Osteocyte (in vitro differentiated cells): ENCODE measurements at places on chromosomes 16 and 17. TPM values are rescaled to one million over a fixed set of nuclear protein-coding genes. Genes with fewer than 3 reads are reported as not detected.

- H3K4me3 ChIP-seq: no peak overlapping the region
- H3K4me1 ChIP-seq: peaks cover 67% of the 10 kb centered on the region
- DNase-seq: no peak
- peaks cover 12% of the 10 kb centered on the region for H3K36me3 ChIP-seq
- H3K27ac ChIP-seq: no peak overlapping the region
Measured at GRCh38 chr17:62649570-62649969, 22.1 kb downstream of the MRC2 start.

DNA sequence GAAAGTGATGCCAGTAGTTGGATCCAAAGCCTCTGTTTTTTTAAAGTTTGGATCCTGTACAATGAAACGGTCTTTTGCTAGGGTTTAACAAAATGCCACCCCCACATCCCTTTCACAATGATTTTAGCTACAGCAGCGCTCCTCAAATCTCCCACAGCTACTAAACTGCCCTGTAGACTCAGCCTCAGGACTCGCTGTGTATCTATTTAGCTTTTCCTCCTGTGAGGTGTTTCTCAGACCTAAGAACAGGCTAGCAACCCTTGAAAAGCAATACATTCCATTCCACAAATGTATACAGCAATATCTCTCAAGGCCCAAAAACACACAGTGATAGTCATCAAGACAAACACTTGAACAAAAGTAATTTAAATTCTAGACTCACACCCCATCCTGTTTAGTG lies 206.4 kb downstream of the ZFHX3 start:
- peaks cover 67% of the 10 kb centered on the region for H3K4me1 ChIP-seq
- DNase-seq: no peak
- peak overlapping the region; percentile 80 for H3K27ac ChIP-seq
- H3K36me3 ChIP-seq: peaks cover 7% of the 10 kb centered on the region

DNA sequence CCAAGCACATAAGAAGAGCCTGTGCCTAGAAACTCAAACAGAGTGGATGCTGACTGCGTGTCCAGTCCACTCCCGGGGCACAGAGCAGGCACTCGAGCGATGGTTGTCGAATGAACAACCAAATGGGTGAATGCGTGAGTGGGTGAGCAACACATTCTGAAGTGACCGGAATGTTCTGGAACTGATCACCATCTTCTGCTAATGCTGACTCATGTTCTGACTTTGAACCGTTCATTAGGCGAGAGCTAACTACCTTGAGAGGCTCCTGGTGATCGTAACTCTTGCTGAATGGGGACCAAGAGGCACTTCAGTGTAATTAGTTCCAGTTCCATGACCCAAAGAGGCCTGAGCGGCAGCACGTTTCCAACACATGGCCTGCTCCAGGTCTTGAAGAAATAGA lies 37.9 kb downstream of the IRF8 start:
- peaks cover 22% of the 10 kb centered on the region for H3K27me3 ChIP-seq
- H3K27ac ChIP-seq: no peak overlapping the region
- H3K4me3 ChIP-seq: no peak overlapping the region

DNA sequence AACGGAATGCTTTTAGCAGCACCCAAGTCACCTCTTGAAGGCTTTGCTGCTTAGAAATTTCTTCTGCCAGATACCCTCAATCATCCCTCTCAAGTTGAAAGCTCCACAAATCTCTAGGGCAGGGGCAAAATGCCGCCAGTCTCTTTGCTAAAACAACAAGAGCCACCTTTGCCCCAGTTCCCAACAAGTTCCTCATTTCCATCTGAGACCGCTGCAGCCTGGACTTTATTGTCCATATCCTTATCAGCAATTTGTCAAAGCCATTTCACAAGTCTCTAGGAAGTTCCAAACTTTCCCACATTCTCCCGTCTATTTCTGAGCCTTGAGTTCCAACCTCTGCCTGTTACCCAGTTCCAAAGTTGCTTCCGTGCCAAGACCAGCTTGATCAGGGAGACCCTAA lies 27.4 kb downstream of the TMC6 start:
- H3K27ac ChIP-seq: no peak overlapping the region
- H3K4me3 ChIP-seq: no peak overlapping the region
- H3K4me1 ChIP-seq: no peaks in the 10 kb centered on the region

- peak overlapping the region; percentile 80 for H3K4me3 ChIP-seq
- H3K27ac ChIP-seq: peak overlapping the region; percentile 75
- DNase-seq: no peak
- peaks cover 31% of the 10 kb centered on the region for H3K4me1 ChIP-seq
Measured at GRCh38 chr17:62705156-62705777, 77.8 kb downstream of the MRC2 start.

DNA sequence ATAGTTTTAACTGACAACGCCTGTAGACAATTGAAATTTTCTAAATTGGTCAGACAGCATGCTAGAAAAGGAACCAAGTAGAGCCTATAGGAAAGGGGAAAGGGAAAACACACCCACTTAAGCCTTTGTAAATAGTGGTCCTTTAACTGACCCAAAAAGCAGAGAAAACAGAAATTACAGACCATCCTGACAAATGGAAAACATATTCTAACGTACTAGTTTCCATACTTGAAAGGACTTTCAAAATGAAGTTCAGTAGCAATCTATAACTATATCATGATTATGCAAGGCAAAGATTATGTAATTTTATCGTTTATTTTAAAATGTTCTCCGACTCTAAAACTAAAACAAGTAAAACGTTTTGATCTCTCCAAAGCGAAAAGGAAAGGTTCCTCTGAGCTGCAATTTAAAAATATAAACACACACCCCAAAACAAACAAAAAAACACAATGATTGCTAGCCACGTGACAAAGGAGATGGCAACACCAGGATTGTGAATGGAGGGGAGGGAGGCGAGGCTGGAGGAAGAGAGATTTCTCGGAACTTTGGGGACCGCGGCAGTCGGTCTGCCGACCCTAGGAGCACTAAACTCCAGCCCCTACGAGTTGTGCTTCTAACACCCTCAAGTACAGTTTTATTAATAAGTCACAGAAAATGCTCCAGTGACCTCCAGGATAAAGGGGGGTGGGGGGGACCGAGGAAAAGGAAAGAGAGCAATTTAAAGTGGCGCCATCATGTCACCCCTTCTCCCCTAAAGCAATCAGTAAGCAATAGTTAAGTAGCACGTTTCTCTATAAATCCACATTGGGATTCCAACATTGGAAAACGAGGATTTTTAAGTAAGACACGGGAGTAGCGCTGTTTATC lies 1.7 kb downstream of the KANSL1 start:
- peak overlapping the region; percentile 82 for H3K27ac ChIP-seq
- peaks cover 59% of the 10 kb centered on the region for H3K4me1 ChIP-seq
- H3K36me3 ChIP-seq: no peaks in the 10 kb centered on the region

DNA sequence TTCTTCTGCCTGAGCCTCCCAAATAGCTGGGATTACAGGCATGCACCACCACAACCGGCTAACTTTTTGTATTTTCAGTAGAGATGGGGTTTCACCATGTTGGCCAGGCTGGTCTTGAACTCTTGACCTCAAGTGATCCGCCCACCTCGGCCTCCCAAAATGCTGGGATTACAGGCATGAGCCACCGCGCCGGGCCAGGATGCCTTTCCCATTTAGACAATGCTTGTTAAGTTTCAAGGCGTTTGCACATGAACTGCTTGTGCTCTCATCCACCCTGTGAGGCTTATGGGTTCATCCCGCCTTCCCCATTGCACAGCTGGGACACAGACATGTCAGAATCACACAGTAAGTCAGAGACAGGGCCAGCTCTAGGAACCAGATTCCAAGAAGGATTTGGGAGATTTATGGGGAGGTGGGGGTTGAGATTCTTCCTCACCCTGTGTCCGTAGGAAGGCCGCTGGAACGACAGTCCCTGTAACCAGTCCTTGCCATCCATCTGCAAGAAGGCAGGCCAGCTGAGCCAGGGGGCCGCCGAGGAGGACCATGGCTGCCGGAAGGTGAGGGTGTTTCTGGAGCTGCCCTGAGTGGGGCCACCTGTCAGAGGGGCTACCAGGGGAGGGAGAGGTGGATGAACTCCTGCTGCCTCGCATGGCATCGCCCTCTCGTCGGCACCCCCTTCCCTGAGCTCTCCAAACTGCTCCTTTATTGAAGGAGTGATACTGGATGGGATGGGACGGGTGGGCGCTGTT lies 46.3 kb downstream of the MRC2 start:
- H3K27ac ChIP-seq: no peak overlapping the region
- H3K36me3 ChIP-seq: peaks cover 37% of the 10 kb centered on the region
- peaks cover 7% of the 10 kb centered on the region for H3K4me1 ChIP-seq
- H3K27me3 ChIP-seq: no peaks in the 10 kb centered on the region
- no peak for DNase-seq

DNA sequence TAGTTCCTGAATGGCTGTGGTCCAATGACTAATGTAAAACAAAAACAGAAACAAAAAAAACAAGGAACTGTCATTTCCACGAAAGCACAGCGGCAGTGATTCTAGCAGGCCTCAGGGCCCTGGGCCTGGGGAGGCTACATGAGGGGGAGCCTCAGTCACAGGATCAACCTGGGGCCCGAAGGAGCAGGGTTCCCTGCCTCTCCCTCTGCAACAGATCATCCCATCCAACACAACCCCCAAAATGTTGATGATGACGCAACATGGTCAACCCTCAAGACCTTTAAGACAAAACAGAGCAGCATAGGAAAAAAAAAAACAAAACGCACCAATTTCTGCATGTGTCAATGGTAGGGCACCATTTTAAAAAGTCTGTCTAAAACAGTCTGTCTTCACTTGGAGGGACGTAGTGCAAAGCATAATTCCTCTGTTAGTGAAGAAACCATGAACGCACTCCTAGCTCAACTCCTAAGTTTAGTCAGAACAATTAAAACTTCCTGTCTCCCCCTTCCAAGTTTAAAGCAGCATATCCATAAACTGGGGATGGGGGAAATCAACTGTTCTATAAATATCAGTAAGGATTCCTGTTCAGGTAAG lies 32.3 kb downstream of the AXIN2 start:
- no peaks in the 10 kb centered on the region for H3K27me3 ChIP-seq
- H3K4me3 ChIP-seq: no peak overlapping the region
- peaks cover 21% of the 10 kb centered on the region for H3K36me3 ChIP-seq

GRCh38 chr16:62077998-62078397 lies 41.8 kb upstream of the CDH8 start:
- no peak for DNase-seq
- no peak overlapping the region for H3K27ac ChIP-seq
- peaks cover 12% of the 10 kb centered on the region for H3K27me3 ChIP-seq
- H3K4me3 ChIP-seq: no peak overlapping the region
- no peaks in the 10 kb centered on the region for H3K36me3 ChIP-seq
- no peaks in the 10 kb centered on the region for H3K4me1 ChIP-seq

DNA sequence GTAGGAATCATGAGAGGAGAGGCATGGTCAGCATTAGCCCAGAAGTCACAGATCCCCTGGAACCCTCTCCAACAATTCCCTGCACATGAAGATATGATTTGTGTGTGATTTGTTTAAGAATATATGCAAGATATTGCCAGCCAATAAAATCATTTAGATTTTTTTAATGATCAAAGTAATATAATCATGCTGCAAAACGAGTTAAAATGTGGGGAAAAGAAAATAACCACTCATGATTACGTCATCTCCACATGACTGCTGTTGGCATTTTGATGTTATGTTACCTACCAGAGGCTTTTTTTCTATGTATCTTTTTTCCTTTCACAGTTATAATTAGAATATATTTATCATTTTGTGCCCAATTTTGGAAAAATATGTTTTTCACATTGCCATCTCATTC lies 22.4 kb downstream of the SLC35G3 start:
- no peak overlapping the region for H3K27ac ChIP-seq
- DNase-seq: no peak
- H3K4me1 ChIP-seq: no peaks in the 10 kb centered on the region
- no peak overlapping the region for H3K4me3 ChIP-seq

DNA sequence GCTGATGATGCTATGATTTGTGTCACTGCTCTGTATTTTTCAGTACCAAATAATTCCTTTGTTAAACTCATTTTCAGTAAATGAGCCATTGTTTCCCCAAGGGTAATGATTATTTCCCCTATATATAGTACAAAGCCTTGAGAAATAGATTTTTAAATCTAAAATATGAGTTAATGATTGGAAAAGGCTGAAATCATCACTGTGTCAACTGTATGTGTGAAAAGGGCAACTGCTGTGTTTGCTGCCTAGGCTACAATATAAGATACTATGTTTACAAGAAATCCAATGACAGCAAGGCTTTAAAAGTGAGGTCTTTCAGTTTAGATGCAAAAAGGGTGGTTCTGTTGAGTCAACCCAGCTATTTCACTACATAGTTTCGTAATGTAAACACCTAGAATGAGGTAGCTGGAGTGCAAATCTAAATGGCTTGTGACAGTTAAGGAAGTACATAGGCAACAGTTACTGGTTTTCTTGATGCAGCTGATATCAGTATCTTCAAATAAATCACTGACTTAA lies 15.3 kb downstream of the NLK start:
- H3K4me3 ChIP-seq: no peak overlapping the region
- no peak for DNase-seq
- no peaks in the 10 kb centered on the region for H3K36me3 ChIP-seq
- peaks cover 32% of the 10 kb centered on the region for H3K4me1 ChIP-seq
- no peak overlapping the region for H3K27ac ChIP-seq

- H3K27me3 ChIP-seq: no peaks in the 10 kb centered on the region
- peaks cover 21% of the 10 kb centered on the region for H3K4me1 ChIP-seq
- H3K4me3 ChIP-seq: no peak overlapping the region
- peaks cover 17% of the 10 kb centered on the region for H3K36me3 ChIP-seq
Measured at GRCh38 chr17:41848788-41849187, 11.2 kb downstream of the KLHL10 start.

DNA sequence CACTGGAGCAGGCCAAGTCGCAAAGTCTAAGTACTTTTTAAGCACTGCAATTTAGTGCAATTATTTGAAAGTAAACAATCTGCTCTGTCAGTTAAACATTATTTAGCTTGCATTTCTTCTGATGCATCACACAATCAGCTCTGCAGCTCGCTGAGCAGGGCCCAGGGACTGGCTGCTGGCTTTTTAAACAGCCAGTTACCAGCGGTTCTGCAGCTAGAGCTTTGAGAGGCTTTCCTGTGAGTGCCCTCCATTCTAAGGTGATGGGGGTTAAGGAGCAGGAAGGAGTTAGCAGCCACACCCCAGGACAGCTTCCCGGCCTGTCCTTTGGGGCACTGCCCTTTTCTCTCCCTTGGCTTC lies 154.3 kb downstream of the SALL1 start:
- no peaks in the 10 kb centered on the region for H3K4me1 ChIP-seq
- no peak for DNase-seq
- no peaks in the 10 kb centered on the region for H3K36me3 ChIP-seq
- no peaks in the 10 kb centered on the region for H3K27me3 ChIP-seq
- H3K27ac ChIP-seq: no peak overlapping the region

HNF1B gene
- 7.3 and 8.1 TPM in 2 replicates for total RNA-seq

APOBR gene
- 0.16 TPM in 1 of 2 replicates, not detected in the other for total RNA-seq

KDM6B gene
- total RNA-seq: 52.9 and 53.7 TPM in 2 replicates

P3H4 gene
- 67.8 and 72.8 TPM in 2 replicates for total RNA-seq

TMEM114 gene
- not detected in 2 replicates for total RNA-seq

P4HB gene
- 792 and 837 TPM in 2 replicates for total RNA-seq

AOC2 gene
- 1.8 and 2.2 TPM in 2 replicates for total RNA-seq
